ENCODE measurements at places on chromosomes 5 and 9.

GRCh38 chr5:98755406-98755805 is 18.1 kb upstream of the RGMB start:
- no peak for DNase-seq

DNA sequence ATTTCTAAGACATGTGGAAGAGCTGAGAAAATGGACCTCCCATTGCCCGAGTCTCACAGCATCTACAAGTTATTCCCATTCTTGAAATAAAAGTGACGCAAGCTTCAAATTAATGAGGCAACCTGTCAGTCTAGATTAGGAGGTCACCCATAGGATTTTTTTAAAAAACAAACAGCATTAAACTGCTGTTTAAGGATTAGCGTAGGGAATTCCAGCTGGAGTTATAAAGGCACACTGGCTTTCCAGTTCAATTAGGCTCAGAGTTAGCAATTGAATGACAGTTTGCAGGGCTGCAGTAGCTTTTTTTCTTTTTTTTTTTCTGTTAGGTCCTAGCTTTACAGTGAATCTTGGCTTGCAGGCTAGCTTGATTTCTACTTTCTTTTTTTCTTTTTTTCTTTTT is 16.2 kb downstream of the PRKACG start:
- no peak for DNase-seq

- DNase-seq, result no peak
Observed at GRCh38 chr9:101629636-101630035, 34.9 kb upstream of the PPP3R2 start.

DNA sequence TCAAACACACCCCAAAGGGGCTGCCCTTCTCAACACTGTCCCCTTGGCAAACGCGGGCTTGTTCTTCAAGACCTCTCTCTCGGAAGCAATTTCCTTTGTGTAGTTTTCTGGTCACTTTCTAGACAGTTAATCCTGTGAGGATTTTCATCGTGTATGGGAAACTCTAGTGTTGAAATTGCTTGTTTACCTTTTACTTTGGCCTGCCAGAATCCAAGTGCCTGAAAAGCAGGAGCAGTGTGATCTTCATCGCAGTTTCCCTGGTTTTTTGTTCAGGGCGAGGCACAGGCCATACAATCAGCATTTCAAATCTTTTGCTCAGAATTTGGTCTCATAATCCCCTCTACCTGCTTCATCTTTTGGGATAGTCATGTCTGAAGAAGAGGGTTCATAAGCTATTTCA is 115.7 kb upstream of the C9orf72 start:
- peak; percentile 33 for DNase-seq

DNA sequence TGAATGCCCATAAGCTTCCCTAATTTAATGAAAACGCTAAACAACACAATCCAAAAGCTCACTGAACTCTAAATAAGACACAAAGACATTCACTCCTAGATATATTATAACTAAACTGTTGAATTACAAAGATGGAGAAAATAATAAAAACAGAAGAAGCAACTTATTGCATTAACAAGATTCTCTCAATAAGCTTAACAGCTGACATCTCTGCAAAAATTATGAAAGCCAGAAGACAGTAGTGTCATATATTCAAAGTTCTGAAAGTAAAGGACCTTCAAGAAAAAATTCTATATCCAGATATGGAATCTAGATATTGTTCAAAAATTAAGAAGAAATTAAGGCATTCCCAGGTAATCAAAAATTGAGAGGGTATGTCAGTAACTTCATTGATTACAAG is 957.8 kb upstream of the TYRP1 start:
- no peak for DNase-seq

- DNase-seq, result no peak
Observed at GRCh38 chr5:107676702-107677101, 6.0 kb upstream of the EFNA5 start.

- DNase-seq, result peak; percentile 79
Observed at GRCh38 chr5:150159741-150160179, 4.1 kb upstream of the PDGFRB start.

DNA sequence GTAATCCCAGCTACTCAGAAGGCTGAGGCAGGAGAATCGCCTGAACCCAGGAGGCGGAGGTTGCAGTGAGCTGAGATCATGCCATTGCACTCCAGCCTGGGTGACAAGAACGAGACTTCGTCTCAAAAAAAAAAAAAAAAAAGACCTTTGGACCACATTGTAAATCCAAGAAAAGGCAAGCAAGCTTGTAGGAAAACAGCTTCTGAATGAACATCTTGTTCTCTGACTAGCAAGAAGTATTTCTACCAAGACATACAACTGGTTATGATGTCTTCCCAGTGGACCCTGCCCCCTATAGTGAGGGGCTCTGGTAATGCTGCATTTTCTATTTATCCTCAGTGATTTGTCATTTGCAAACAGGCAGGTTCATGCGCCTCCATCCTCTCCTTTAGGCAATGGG is 4.5 kb upstream of the EIF4EBP3 start:
- no peak for DNase-seq

GRCh38 chr5:30561771-30562170 is 631.7 kb upstream of the CDH6 start:
- no peak for DNase-seq

GRCh38 chr9:131813116-131813515 is 73.2 kb upstream of the RAPGEF1 start:
- DNase-seq, result no peak

DNA sequence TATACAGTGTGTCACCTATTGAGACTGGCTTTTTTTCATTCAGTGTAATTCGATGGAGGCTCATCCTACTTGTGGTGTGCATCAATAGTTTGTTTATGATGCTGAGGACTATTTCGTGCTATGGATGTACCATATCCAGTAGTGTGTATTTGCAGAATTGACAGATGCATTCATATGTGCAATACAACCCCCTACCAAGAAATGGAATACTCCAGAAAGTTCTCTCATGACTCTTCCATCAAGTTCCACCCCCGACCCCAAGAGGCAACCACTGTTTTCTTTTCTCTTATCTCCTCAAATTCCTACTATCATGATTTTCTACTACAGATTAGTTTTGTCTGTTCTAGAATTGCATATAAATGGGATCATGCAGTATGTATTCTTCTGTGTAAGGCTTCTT is 21.9 kb downstream of the FBXO10 start:
- DNase-seq, result no peak

Measured in lung (tissue), 17 donors.